ENCODE measurements at places on chromosomes 6 and 20. TPM values are rescaled to one million over a fixed set of nuclear protein-coding genes. Genes with fewer than 3 reads are reported as not detected.

DNA sequence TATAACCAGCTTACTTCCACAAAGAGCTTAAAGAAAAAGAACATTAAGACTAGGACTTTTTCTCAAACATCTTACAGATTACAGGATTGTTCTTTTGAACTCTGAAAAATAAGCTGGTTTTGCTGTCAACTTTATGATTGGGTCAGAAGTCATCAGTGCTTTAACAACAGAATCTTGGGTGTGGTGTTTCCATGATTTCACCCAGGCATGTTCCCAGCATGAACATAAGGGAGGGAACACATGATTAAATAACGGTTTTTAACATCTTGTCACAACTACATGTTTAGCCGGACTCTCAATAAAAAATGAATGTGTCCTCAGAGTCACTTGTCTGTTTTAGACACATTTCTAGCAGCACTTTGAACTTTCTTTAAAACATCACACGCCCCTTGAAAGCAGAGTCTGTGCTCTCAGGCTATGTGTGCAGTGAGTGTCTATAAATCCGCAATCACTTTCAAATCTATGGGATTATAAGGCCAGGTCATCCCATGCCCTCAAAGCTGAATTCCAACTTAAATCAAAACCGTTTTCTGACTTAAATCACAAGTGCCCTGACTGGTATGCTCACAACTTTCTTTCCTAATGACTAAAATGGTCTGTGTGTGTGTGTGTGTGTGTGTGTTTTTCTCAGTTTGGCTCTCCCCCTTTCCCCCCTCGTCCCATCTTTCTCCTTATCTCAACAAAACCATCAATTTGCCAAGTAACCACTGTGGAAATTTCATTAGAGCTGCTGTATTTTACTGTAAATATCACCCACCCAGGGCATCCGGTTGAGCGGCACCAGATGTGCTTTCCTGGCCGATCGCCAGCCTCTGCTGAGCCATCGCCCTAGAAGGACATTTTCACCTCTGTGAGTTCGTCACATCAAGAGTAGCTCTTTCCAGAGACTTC lies 216.8 kb upstream of the DTNBP1 start:
- H3K4me1 ChIP-seq: peaks cover 13% of the 10 kb centered on the region
- no peaks in the 10 kb centered on the region for H3K27me3 ChIP-seq
- H3K36me3 ChIP-seq: no peaks in the 10 kb centered on the region
- no peak overlapping the region for H3K4me3 ChIP-seq

Gene AVP
- total RNA-seq: not detected

Gene KCNK5
- 28.4 TPM for total RNA-seq

GRCh38 chr6:47134476-47135189 lies 92.5 kb upstream of the ADGRF1 start:
- H3K4me3 ChIP-seq: no peak overlapping the region
- H3K4me1 ChIP-seq: no peaks in the 10 kb centered on the region
- no peaks in the 10 kb centered on the region for H3K27me3 ChIP-seq
- H3K27ac ChIP-seq: no peak overlapping the region
- no peak for DNase-seq

- no peaks in the 10 kb centered on the region for H3K36me3 ChIP-seq
- no peak overlapping the region for H3K4me3 ChIP-seq
- no peaks in the 10 kb centered on the region for H3K27me3 ChIP-seq
- H3K4me1 ChIP-seq: no peaks in the 10 kb centered on the region
- H3K27ac ChIP-seq: no peak overlapping the region
These were observed 239.2 kb downstream of the TPBG start for GRCh38 chr6:82602776-82603175.

DNA sequence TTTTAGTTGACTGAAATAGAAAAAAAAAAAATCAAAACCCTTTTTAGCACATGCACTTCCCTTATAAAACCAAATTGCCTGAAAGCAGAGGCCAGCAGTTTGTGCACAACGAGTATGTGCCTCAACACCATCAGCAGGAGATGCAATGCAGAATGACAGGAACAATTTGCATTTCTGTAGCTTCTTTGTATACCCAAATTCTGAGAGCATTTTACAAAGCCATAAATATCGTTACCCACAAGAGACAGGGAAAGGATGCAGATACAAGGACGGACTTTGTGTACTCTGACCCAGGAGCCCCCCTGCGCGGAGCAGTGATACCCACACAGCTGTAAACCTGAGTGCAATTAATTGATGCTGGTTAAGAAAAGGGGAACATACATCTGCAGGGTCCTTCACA lies 285.6 kb downstream of the PRKN start:
- H3K36me3 ChIP-seq: no peaks in the 10 kb centered on the region
- H3K27me3 ChIP-seq: no peaks in the 10 kb centered on the region
- DNase-seq: no peak

Gene DNAH8
- total RNA-seq: 0.20 TPM

DNA sequence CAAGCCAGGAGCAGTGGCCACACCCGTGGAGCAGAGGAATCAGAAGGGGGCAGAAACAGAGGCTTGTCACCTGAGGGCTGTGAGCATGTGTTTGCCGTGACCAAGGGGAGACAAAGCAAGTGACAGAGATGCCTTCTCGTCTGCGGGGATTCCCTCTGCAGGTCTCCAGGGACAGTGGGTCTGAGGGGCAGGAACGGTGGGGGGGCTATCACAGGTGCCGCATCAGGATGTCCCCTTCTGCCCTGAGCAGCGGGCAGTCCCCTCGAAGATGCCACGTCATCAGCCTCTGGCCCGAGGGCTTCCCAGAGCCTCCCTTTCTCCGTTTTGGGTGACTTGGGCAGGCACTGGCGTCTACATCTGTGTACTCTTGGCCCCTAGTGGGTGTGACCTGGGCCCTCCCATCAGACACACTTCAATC lies 338.7 kb downstream of the PREX1 start:
- H3K27ac ChIP-seq: no peak overlapping the region
- DNase-seq: no peak
- H3K4me3 ChIP-seq: no peak overlapping the region
- no peaks in the 10 kb centered on the region for H3K27me3 ChIP-seq
- no peaks in the 10 kb centered on the region for H3K4me1 ChIP-seq

GRCh38 chr6:99838607-99839006 lies 155.4 kb downstream of the MCHR2 start:
- H3K27ac ChIP-seq: no peak overlapping the region
- no peaks in the 10 kb centered on the region for H3K36me3 ChIP-seq
- DNase-seq: no peak
- no peaks in the 10 kb centered on the region for H3K27me3 ChIP-seq

Gene CCN6
- not detected for total RNA-seq

Gene PRL
- total RNA-seq: not detected

DNA sequence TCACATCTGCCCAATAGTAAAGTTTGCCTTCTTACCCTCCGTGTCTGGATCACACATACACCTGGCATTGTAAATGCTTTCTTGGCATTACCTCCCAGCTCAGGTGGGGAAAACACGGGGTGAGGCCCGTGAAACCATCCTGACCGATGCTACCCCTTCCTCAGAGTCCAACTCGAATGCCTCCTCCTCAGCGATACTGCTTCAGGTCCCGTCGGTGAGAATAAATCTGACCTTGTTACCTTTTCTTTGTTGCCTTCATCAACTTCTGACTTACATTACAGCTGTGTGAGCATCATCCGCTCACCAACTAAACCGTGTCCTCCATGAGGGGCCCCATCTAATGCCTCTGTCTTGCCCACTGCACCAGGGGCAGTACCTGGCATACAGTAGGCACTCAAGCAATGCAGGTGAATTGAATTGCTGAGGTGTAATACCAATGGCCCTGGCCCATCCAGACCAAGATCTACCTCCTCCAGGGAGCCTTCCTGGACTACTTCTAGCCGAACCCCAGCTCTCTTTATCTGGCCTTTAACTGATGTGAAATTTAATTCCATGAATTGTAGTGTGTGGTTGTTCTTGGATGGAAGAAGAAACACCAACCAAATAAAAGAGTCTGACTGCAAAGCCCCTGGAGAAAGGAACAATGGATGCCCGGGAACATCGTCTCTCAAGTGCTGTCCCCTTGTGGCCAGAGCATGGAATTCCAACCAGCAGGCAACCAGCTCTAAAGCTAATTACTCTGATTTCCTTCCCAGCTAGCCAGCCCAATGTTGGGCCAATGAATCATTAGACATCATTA lies 141.5 kb downstream of the ANKRD60 start:
- no peaks in the 10 kb centered on the region for H3K27me3 ChIP-seq
- no peaks in the 10 kb centered on the region for H3K4me1 ChIP-seq
- H3K36me3 ChIP-seq: no peaks in the 10 kb centered on the region
- H3K4me3 ChIP-seq: no peak overlapping the region
- no peak overlapping the region for H3K27ac ChIP-seq

DNA sequence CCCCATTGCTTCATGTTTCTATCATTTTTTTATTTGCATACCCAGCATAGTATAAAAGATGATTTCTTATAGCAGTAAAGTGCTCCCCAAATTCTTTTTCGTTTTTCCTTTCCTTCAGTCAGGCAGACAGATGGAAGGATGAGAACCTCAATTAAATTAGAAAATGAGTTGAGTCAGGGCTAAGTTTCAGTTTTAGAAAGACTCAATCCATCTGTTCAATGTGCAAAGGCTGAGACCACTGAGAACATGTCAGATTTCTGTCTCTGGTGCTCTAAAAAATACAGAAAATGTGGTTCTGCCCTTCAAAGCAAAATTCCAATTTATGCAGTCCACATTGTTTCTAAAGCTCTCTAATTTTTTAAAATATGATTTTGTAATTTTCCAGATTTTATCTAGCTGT lies 257.6 kb upstream of the HS3ST5 start:
- DNase-seq: no peak
- no peaks in the 10 kb centered on the region for H3K4me1 ChIP-seq
- no peaks in the 10 kb centered on the region for H3K27me3 ChIP-seq
- no peaks in the 10 kb centered on the region for H3K36me3 ChIP-seq

Gene HS3ST5
- total RNA-seq: not detected

- no peak for DNase-seq
- H3K4me3 ChIP-seq: no peak overlapping the region
- H3K27ac ChIP-seq: no peak overlapping the region
- no peaks in the 10 kb centered on the region for H3K27me3 ChIP-seq
- H3K36me3 ChIP-seq: no peaks in the 10 kb centered on the region
These were observed 256.7 kb upstream of the CNR1 start for GRCh38 chr6:88422831-88423230.

GRCh38 chr6:129516005-129516404 lies 194.0 kb downstream of the ARHGAP18 start:
- H3K4me1 ChIP-seq: no peaks in the 10 kb centered on the region
- H3K36me3 ChIP-seq: no peaks in the 10 kb centered on the region
- H3K4me3 ChIP-seq: no peak overlapping the region
- no peak for DNase-seq

All from CD8-positive, alpha-beta memory T cell (primary cell).